ENCODE measurements at places on chromosomes 3 and 15.

- DNase-seq, result no peak
Observed at GRCh38 chr3:189547448-189547847, 83.7 kb upstream of the TP63 start.

DNA sequence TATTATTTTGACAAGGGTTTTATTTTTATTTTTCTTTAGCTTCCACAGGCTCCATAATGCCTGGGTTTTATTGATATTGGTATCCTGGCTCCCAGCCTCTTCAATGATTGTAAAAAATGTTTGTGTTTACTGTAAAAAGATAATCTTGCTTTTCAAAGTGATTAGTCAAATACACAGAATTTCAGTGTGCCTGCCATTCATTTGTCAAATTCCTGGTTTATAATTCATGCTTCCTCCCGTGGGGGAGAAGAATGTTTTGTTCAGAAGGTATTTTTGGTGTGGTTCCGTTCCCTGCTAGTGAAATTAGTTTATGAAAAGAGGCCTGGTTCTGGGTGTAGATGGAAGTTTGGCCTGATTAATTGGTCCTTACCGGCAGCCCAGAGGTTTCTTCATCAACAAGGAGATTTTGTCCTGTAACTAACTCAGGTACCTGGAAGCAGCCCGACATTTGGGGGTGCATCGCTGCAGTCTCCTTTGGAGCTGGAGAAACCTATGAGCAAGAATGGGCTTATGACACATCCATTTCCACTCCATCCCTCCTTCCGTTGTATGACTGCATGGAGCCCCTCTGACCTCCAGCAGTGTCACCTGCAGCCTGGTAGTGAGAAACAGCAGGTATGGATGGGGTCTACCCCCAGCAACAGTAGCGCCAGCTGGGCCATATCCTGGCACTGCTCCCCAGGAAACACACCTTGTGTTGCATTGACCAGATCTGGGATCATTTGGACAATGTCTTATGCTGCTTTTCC lies 101.5 kb downstream of the PGPEP1L start:
- DNase-seq, result no peak

GRCh38 chr3:188526057-188526456 lies 372.1 kb downstream of the LPP start:
- no peak for DNase-seq

GRCh38 chr3:105836533-105836932 lies 32.3 kb downstream of the CBLB start:
- no peak for DNase-seq

- DNase-seq, result no peak
Observed at GRCh38 chr3:178284181-178284580, 252.1 kb upstream of the KCNMB2 start.

GRCh38 chr15:85312486-85312885 lies 67.9 kb upstream of the AKAP13 start:
- DNase-seq, result no peak

DNA sequence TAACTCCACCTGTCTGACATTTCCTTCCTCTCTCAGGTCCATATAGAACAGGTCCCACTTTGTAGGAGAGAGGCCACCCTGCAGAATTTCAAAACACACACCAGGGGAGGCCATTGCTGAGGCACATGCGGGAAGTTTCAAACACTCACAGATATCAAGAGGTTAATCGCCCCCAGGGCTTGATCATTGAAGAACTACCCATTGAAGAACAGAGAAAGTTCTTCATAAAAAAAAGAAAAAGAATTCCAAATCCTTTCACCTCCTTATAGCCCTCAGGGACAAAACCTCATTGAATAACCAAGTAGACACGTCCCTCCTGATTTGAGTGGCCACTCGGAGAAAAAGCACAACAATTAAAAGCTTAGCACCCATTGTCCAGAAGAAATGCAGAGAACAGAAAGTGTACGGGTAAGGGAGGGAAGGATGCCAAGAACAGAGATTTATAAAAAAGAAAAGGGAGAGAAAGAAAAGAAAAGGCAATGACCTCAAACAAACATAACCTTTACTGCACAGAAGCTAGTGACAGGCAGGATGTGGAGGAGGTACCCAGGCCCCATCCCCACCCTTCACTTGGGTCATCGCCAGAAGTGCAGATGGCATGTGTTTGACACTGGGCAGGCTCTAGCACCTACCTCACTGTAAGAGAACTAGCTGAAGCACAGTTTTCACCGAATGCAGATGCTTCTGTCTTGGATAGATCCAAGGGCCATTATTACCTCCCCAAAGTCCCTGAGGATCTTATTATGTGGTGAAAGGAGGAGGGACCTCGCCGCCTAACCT lies 112.3 kb upstream of the HES1 start:
- no peak for DNase-seq

GRCh38 chr3:160583451-160583850 lies 18.1 kb upstream of the KPNA4 start:
- DNase-seq, result no peak

GRCh38 chr3:81735334-81735733 lies 26.1 kb downstream of the GBE1 start:
- DNase-seq, result no peak

- DNase-seq, result no peak
Observed at GRCh38 chr3:52438579-52439425, 6.1 kb downstream of the SEMA3G start.

GRCh38 chr15:81909011-81909358 lies 136.8 kb downstream of the MEX3B start:
- no peak for DNase-seq

GRCh38 chr3:152591515-152591914 lies 243.4 kb upstream of the P2RY1 start:
- DNase-seq, result no peak

Data from activated CD8-positive, alpha-beta memory T cell treated with anti-CD3 and anti-CD28 coated beads for 48 hours (primary cell).